ENCODE measurements at places on chromosomes 1 and 21. TPM values are rescaled to one million over a fixed set of nuclear protein-coding genes. Genes with fewer than 3 reads are reported as not detected.

Gene FGR
- not detected for total RNA-seq

Gene KIF26B
- total RNA-seq: 5.9 TPM

Gene SLC39A1
- 94.3 TPM for total RNA-seq

Gene RAP1GAP
- total RNA-seq: 0.29 TPM

Gene CERS2
- 67.4 TPM for total RNA-seq

Gene A3GALT2
- total RNA-seq: not detected

Gene ERICH3
- not detected for total RNA-seq

Gene TMIGD3
- total RNA-seq: not detected

Gene OR2AJ1
- not detected for total RNA-seq

Gene COP1
- 26.8 TPM for total RNA-seq

Gene CYP4X1
- total RNA-seq: 13.3 TPM

Gene FMO3
- 7.6 TPM for total RNA-seq

Gene FBLIM1
- 121 TPM for total RNA-seq

Gene NUF2
- 0.64 TPM for total RNA-seq

Gene OR13G1
- not detected for total RNA-seq

Gene PTPN14
- 26.3 TPM for total RNA-seq

Gene CCDC17
- 0.10 TPM for total RNA-seq

Gene FCGR1A
- not detected for total RNA-seq

Gene FALEC
- not detected for total RNA-seq

Gene HMGCS2
- not detected for total RNA-seq

Gene RTCA
- 26.8 TPM for total RNA-seq

Gene HFM1
- 0.05 TPM for total RNA-seq

All from cardiac ventricle fibroblast (primary cell).